Esophagus mucosa (tissue), 1 donor: ENCODE measurements at places on chromosomes 1 and 21. TPM values are rescaled to one million over a fixed set of nuclear protein-coding genes. Genes with fewer than 3 reads are reported as not detected.

ANKRD34A gene
- total RNA-seq, result 0.12 TPM

LMX1A gene
- total RNA-seq, result 0.04 TPM

TMEM82 gene
- not detected for total RNA-seq

KRTAP20-1 gene
- total RNA-seq, result not detected

FCRL5 gene
- total RNA-seq, result 0.72 TPM

FCMR gene
- total RNA-seq, result 2.9 TPM

PPIAL4G gene
- total RNA-seq, result not detected

SPRR2A gene
- 5,244 TPM for total RNA-seq

PPT1 gene
- total RNA-seq, result 41.0 TPM

LENEP gene
- total RNA-seq, result not detected

TGFB2 gene
- 0.44 TPM for total RNA-seq

RSRP1 gene
- total RNA-seq, result 38.1 TPM

FAM131C gene
- total RNA-seq, result 0.80 TPM

TRNP1 gene
- 75.0 TPM for total RNA-seq

RXFP4 gene
- total RNA-seq, result not detected
